ENCODE measurements at places on chromosomes 2 and 18.

DNA sequence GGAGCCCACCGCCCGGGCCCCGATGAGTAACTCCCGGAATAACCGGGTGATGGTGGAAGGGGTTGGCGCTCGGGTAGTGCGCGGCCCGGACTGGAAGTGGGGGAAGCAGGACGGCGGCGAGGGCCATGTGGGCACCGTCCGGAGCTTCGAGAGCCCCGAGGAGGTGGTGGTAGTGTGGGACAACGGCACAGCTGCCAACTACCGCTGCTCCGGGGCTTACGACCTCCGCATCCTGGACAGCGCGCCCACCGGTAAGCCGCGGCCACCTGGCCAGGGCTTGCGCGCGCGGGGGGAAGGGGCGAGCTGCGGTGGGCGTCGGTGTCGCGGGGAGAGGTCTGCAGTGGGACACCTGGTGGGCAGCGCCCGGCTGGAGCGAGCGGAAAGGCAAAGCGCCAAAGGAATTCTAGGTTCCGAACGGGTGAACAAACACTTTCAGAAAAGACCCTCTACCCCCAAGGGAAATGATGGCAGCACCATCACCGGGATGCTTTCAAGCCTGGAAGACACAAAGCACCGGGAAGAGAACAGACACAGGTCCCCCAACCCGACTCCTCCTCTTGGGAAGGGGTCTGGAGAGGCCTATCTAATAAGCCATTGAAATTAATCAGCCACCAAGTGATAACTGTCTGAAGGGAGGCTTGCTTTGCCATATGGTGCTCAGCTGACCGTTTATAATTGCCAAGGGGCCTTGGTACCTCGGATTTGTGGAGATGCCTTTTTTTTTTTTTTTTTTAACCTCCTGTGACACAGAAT is 1.1 kb downstream of the MIB1 start:
- DNase-seq: no peak

- no peak for DNase-seq
These were observed 36.3 kb downstream of the SMAD2 start for GRCh38 chr18:47893939-47894699.

DNA sequence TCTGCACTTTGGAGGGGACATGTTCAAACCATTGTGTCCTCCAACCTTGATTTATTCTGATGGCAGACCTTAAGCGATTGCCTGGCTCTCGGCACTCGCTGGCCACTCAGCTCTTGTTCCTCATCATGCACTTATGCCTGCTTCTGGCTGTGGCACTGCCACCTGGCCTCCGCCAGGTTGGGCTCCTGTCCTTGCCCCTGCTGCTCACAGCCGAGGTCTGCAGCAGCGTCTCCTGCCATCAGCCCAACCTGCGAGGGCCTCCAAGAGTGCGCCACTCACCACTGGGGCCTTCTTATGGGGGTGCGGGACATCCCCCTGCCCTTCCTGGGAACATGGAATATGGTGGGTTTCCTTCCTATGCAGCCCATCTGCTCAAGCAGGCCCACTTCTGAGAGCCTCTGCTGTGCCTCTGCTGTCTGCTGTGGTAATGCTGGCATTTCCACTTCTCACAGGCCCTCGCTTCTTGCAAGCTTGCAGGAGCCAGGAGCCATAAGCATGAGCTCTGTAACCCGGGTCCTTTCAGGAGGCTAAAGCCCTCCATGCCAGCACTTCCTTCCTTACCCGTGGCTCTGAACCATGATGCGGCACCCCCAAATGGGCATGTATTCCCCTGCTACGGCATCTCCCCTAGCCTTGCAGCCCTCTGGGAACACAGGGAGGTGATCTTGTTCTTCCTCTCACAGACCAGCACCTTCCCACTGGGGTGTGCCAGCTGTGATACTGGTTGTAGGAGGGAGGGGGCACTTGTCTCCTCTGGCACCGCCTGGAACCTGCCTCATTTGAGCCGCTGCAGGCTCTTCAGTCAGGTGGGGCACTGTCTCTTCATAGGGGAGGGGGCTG is 58.6 kb upstream of the HS6ST1 start:
- no peak for DNase-seq

- DNase-seq: no peak
These were observed 19.8 kb downstream of the NEMP2 start for GRCh38 chr2:190514676-190515075.

- no peak for DNase-seq
These were observed 1.9 kb downstream of the ANXA4 start for GRCh38 chr2:69743847-69744264.

DNA sequence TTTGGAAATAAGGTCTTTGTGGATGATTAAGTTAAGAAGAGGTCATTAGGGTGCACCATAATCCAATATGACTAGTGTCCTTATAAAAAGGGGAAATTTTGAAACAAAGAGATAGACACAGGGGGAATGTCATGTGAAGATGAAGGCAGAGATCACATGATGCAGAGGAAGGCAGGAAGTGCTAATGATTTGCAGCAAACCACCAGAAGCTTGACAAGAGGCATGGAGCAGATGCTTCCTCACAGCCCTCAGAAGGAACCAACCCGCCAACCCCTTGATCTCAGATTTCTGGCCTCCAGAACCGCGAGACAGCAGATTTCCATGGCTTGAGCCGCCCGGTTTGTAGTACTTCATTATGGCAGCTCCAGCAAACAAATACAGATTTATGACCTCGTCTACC is 17.4 kb upstream of the SMARCAL1 start:
- DNase-seq: no peak

DNA sequence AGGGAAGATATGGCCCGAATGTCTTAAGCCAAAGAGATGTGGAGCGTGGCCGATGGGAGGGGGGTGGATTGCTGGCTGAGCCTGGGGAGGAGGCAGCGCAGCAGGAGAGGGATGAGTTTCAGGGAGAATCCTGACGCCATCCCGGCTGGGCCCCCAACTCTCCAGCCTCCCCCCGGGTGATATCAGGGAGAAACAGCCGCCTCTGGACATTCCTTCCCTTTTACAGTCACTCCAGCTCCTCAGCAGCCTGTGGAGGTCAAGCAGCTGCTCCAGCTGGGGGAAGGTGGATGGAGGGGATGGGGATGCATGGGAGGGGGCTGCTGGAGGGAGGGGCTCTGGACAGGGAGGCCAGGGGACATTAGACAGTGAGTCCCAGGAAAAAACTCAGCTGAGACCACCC is 9.5 kb upstream of the DES start:
- DNase-seq: no peak

DNA sequence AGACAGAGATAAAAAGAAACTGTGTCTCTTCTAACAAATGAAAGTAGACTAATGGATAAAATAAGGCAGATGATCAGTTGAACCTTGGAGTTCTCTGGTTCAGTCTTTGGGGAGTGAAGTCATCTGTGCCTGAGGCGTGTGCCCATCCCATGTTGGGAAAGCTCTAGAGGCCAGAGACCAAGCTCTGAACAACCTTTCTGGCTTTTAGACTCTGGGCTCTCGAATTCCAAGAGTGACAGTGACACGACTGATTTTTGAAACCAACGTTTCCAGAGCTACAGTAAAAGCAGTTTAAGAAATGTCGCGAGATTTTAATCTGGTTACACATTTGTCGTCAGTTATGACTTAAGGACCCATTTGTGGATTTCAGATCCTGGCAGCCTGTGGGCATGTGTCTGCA is 83.7 kb upstream of the APCDD1 start:
- DNase-seq: no peak

DNA sequence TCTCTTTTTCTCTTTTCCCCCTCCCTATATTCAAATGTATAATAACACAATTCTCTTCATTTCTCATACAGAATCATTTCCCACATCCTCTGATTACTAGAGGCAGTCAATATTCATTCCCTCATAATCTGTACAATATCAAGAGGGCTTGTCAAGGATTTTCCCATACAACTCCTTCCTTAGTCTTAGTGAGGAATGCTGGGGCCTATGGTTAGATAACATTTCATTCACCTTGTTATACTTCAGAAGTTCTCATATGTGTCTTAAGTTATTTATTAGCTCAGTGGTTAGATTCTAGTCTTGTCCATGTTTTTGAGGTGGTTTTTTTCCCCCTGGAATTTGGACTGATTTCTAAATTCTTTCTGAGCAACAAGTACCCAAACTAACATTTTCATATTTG is 289.5 kb downstream of the PDE11A start:
- no peak for DNase-seq

DNA sequence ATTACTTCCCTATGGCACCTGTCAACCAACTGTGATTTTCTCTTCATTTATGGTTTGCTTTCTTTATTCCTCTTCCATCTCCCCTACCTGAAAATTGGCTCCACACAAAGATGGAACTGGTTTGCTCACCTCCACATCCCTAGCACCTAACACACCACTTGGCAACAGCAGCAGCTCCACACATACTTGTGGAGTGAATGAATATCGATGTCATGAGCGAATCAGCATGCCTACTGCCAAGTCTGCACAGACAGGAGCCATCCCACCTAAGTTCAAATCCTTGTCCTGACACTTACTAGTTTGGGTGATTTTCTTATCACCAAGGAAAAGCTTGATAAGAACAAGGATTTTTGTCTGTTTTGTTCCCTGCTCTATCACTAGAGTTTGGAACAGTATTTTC is 191.4 kb upstream of the TMEM200C start:
- DNase-seq: no peak

All from stimulated activated CD8-positive, alpha-beta memory T cell treated with anti-CD3 and anti-CD28 coated beads, Interleukin-15, amount 100 ng/mL, for 4 hours (primary cell).